ENCODE measurements at places on chromosomes 11 and 22. TPM values are rescaled to one million over a fixed set of nuclear protein-coding genes. Genes with fewer than 3 reads are reported as not detected.

Gene HBE1
- total RNA-seq = 0.87 TPM

- no peak overlapping the region for H3K4me3 ChIP-seq
- no peaks in the 10 kb centered on the region for H3K27me3 ChIP-seq
- H3K36me3 ChIP-seq = no peaks in the 10 kb centered on the region
- H3K27ac ChIP-seq = no peak overlapping the region
- DNase-seq = no peak
Observed at GRCh38 chr22:46360097-46360496, 24.6 kb downstream of the TRMU start.

Gene SNX15
- 22.5 TPM for total RNA-seq

Gene TRPC6
- 3.7 TPM for total RNA-seq

- H3K4me3 ChIP-seq = no peak overlapping the region
- no peak for DNase-seq
- no peaks in the 10 kb centered on the region for H3K27me3 ChIP-seq
- H3K27ac ChIP-seq = no peak overlapping the region
- H3K36me3 ChIP-seq = no peaks in the 10 kb centered on the region
Observed at GRCh38 chr11:61771195-61771894, 18.9 kb downstream of the MYRF start.

Gene PKNOX2
- 5.5 TPM for total RNA-seq

GRCh38 chr11:121472312-121472711 is 19.5 kb upstream of the SORL1-AS1 start:
- H3K27ac ChIP-seq = no peak overlapping the region
- no peak for DNase-seq
- H3K4me1 ChIP-seq = no peaks in the 10 kb centered on the region
- no peak overlapping the region for H3K4me3 ChIP-seq
- H3K36me3 ChIP-seq = no peaks in the 10 kb centered on the region

Gene MAPK8IP1
- total RNA-seq = 54.5 TPM

Gene OR4C46
- not detected for total RNA-seq

- no peak for DNase-seq
- no peak overlapping the region for H3K4me3 ChIP-seq
- H3K36me3 ChIP-seq = no peaks in the 10 kb centered on the region
- H3K27me3 ChIP-seq = no peaks in the 10 kb centered on the region
Observed at GRCh38 chr22:44292521-44292920, 20.2 kb downstream of the SHISAL1 start.

Gene RCOR2
- 6.3 TPM for total RNA-seq

DNA sequence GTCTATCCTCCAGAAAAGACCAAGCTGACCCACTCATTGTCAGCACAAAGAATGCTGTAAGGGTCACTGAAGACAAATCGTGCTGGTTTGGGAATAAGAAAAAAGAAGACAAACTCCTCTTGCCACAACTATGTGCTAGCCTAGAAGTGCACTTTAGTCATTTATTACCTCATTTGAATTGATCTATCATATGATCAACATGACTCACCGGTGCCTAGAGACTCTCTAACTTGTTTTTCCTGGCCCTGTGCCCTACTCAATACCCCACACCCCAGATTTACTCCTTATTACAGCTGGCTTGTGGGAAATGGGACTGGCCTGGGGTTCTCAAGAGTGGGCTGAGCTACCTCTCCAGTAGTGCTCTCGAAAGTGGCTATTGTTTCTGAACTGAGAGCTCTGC is 35.9 kb upstream of the HORMAD2 start:
- H3K27ac ChIP-seq = no peak overlapping the region
- no peaks in the 10 kb centered on the region for H3K27me3 ChIP-seq
- DNase-seq = no peak
- H3K4me1 ChIP-seq = no peaks in the 10 kb centered on the region
- H3K4me3 ChIP-seq = no peak overlapping the region

- no peak overlapping the region for H3K4me3 ChIP-seq
- H3K27ac ChIP-seq = no peak overlapping the region
- no peaks in the 10 kb centered on the region for H3K36me3 ChIP-seq
- H3K4me1 ChIP-seq = no peaks in the 10 kb centered on the region
Observed at GRCh38 chr22:37267135-37267587, 15.1 kb upstream of the CYTH4 start.

Gene SVIP
- total RNA-seq = 22.7 TPM

Gene SERPING1
- 53.6 TPM for total RNA-seq

Gene GNAZ
- total RNA-seq = 15.1 TPM

DNA sequence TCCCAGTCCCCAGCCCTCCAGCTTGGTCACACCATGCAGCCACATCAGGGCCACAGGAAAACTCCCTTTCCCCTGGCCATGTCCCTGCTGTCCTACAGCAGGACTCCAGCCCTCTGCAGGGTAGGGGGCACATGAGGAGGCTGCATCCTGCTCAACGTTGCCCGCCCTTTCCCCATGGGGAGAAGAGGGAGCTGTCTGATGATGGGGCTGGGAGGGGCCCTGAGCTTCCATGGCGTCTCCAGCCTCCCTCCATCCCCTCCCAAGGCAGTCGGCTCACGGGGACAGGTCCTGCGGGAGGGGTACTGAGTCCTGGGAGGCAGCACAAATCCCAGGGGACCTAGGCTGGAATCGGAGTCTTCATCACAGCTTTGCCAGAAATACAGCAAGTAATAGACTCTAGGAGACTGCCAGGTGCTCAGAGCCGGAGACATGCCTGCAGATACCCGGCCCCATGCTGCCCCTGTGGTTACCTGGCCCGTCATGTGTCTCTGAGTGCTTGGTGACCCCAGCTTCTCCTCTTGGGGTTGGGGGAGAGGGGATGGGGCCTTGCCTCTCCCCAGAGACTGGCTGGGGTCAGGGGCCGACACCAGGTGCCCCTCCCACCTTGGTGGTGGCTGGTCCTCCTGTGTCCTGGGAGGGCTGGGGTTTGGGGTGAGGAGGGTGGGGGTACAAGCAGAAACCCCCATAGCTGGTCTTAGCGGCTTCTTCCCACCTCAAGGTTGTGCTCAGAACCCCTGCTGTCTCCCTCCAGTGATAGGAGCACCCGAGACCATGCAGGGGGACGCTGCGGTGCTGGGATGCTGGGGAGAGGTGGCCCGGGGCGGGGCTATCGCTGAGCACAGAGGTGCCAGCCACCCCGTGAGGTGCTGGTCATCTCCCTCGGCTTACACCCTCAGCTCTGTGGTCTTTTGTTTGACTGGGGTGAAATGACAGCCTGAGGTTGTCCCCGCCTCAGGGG is 2.3 kb downstream of the MRGPRE start:
- peaks cover 4% of the 10 kb centered on the region for H3K4me1 ChIP-seq
- H3K27ac ChIP-seq = no peak overlapping the region
- H3K36me3 ChIP-seq = no peaks in the 10 kb centered on the region
- H3K27me3 ChIP-seq = no peaks in the 10 kb centered on the region

DNA sequence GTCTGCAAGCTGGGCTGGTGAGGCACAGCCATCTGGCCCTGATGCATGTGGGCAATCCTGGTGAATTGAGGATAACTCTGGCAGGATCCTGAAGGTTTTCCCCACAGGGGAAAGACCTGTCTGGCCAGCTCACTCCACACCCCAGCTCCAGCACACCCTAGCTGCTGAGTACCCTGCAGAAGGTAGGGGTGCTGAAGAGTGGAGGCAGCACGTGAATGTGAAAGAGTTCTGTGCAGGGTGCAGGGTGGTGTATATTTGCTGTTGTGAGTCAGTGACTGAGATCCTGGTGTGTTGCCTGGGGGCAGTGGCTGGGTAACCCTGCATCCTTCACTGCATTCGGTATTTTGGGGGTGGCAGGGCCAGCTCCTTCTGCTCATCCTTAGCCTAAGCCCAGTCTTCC is 22.4 kb downstream of the DGAT2 start:
- no peaks in the 10 kb centered on the region for H3K4me1 ChIP-seq
- no peak for DNase-seq
- no peak overlapping the region for H3K4me3 ChIP-seq
- H3K36me3 ChIP-seq = no peaks in the 10 kb centered on the region

Gene ABCC8
- 2.2 TPM for total RNA-seq

Gene RIC3
- 48.6 TPM for total RNA-seq

Gene C11orf71
- 40.6 TPM for total RNA-seq

- no peak overlapping the region for H3K4me3 ChIP-seq
- no peak for DNase-seq
- no peak overlapping the region for H3K27ac ChIP-seq
- H3K36me3 ChIP-seq = no peaks in the 10 kb centered on the region
- H3K27me3 ChIP-seq = no peaks in the 10 kb centered on the region
- no peaks in the 10 kb centered on the region for H3K4me1 ChIP-seq
Observed at GRCh38 chr11:93732237-93732892, 8.9 kb downstream of the TAF1D start.

Gene AMOTL1
- total RNA-seq = 18.7 TPM

DNA sequence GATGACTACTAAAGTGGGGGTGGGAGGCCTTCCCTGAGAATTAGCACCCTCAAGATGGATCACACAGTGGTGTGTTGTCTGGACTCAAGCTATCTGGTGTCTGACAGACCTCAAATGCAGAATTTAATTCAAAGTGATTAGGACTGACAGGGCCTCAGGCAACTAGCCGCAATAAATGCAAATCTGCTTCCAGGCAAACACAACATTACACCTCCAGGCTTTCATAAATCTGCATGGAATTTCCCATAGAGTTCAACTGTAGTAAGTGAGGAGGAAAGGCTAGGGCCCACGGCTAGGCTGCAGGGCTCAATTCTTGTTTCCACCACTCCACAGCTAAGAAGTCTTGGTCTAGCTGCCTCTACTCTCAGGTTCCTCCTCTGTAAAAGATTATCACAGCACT is 331.4 kb downstream of the LARGE1 start:
- no peaks in the 10 kb centered on the region for H3K36me3 ChIP-seq
- H3K27ac ChIP-seq = no peak overlapping the region
- no peaks in the 10 kb centered on the region for H3K27me3 ChIP-seq
- no peak overlapping the region for H3K4me3 ChIP-seq
- DNase-seq = no peak

Gene CDC42EP1
- 73.9 TPM for total RNA-seq

DNA sequence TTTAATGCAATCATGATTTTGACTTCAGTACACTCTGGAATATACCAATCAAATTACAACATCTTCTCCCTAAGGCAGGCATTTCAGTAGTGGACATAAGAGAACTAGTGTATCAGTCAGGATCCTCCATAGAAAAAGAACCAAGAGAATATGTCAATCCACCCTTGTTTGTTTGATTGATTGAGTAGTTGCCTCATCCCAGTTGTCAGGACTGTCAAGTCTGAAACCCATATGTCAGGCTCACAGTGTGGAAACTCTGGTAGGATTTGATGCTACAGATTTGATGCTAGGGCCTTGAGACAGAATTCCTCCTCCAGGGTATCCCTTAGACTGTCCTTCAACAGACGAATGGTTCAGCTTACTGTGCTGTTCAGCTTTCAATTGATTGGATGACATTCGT is 375.0 kb downstream of the ETS1 start:
- H3K27ac ChIP-seq = no peak overlapping the region
- H3K4me1 ChIP-seq = no peaks in the 10 kb centered on the region
- H3K36me3 ChIP-seq = no peaks in the 10 kb centered on the region
- H3K27me3 ChIP-seq = no peaks in the 10 kb centered on the region
- no peak for DNase-seq

DNA sequence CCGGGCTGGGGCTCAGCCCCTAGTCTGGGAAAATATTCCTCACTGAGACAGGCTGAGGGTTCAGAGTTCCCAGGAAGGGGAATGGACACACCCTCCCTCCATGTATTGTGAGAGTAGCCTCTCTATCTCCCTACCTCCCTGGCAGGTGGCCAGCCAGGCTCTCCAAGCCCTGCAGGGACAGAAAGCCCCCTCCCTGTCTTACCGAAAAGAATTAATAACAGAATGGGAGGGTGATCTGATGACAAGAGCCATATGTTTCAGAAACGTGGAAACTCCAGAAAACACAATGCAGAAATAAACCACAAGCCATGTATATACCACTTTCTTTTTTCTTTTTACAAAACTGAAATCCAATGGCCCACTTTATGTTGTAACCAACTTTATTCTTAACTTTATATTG is 140.0 kb downstream of the CHST1 start:
- H3K4me3 ChIP-seq = no peak overlapping the region
- no peaks in the 10 kb centered on the region for H3K4me1 ChIP-seq
- no peaks in the 10 kb centered on the region for H3K36me3 ChIP-seq
- no peak overlapping the region for H3K27ac ChIP-seq

Gene RIBC2
- 20.3 TPM for total RNA-seq

DNA sequence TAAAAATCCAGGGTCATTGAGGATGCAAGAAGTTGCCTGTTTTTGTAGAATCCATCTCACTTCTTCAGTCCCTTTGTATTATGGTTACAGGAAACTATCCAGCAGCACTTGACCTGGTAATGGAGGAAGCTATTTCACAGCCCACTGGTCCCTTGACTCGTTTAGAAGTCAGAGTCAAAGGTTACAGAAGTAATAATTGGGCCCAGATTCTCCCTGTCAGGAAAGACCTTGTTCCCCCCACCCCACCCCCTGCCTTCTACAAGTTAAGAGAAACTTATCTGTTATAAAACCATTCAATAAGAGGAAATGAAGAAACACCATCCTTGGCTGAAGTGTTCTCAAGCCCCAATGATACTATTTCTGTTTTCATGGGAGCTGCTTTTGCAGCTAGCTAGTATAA is 65.8 kb downstream of the CSTPP1 start:
- DNase-seq = no peak
- H3K36me3 ChIP-seq = no peaks in the 10 kb centered on the region
- H3K27ac ChIP-seq = no peak overlapping the region
- no peaks in the 10 kb centered on the region for H3K27me3 ChIP-seq
- no peak overlapping the region for H3K4me3 ChIP-seq

Gene RHOG
- total RNA-seq = 36.1 TPM

DNA sequence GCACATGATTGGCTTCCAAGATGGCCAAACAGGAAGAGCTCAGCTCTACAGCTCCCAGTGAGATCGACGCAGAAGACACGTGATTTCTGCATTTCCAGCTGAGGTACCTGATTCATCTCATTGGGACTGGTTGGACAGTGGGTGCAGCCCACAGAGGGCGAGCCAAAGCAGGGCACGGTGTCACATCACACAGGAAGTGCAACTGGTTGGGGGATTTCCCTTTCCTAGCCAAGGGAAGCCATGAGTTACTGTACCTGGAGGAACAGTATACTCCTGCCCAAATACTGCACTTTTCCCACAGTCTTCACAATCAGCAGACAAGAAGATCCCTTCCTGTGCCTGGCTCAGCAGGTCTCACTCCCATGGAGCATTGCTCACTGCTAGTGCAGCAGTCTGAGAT is 131.2 kb downstream of the DLG2 start:
- no peaks in the 10 kb centered on the region for H3K27me3 ChIP-seq
- DNase-seq = no peak
- no peaks in the 10 kb centered on the region for H3K36me3 ChIP-seq
- H3K27ac ChIP-seq = no peak overlapping the region

DNA sequence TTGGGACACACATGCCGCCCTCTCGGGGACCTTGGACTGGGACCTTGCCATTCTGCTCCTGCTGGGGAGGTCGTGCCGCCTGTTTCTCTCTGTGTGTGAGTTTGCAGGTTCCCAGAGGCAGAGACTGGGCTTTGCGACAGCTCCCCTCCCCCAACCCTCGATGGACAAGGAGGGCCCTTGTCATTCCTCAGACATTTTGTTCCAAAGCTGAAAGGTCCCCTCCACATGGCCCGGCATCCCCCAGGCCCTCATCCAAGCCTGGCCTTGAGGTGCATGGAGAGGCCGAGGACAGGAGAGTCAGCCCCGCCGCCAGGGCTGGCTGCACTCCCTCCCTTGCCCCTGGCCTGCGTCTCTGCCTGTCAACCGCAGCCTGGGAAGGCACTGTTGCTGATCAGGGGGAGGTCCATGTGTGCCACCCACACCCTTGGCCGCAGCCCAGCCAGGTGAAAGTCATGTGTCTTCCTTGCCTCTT is 25.6 kb downstream of the FADS2 start:
- H3K4me1 ChIP-seq = peaks cover 52% of the 10 kb centered on the region
- H3K36me3 ChIP-seq = no peaks in the 10 kb centered on the region
- peak overlapping the region; percentile 59 for H3K27ac ChIP-seq

Gene TRIM51
- total RNA-seq = 0.56 TPM

- DNase-seq = peak; percentile 38
- peaks cover 13% of the 10 kb centered on the region for H3K4me1 ChIP-seq
- no peaks in the 10 kb centered on the region for H3K36me3 ChIP-seq
- H3K27me3 ChIP-seq = no peaks in the 10 kb centered on the region
Observed at GRCh38 chr11:45182902-45183301, 36.5 kb downstream of the PRDM11 start.

Data from testis (tissue), 5 donors.